Erythroblast (primary cell): ENCODE measurements at places on chromosomes 7 and 10.
A peak's percentile ranks its signal among the peaks of the same experiment; 100 is the strongest.

GRCh38 chr10:80502621-80503583 is 34.8 kb upstream of the SH2D4B start:
- no peak for DNase-seq

DNA sequence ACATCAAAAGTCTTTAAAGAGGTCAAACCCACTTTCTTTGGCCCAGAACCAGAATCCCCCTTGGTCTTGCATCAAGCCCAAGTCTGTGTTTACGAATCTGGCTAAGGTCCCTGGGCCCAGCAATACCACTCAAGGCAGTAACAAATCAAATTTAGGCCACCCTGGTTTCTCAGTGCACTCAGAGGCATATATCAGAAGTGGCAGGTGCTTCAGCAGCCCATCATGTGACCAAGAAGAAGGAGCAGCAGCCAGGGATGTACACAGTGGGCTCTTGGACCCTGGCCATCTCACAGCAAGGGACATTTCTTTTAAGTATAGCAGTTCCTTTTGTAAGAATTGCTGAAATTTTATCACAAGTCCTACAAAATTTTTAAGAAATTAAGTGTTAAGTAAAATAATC is 7.3 kb upstream of the SLC25A13 start:
- no peak for DNase-seq

DNA sequence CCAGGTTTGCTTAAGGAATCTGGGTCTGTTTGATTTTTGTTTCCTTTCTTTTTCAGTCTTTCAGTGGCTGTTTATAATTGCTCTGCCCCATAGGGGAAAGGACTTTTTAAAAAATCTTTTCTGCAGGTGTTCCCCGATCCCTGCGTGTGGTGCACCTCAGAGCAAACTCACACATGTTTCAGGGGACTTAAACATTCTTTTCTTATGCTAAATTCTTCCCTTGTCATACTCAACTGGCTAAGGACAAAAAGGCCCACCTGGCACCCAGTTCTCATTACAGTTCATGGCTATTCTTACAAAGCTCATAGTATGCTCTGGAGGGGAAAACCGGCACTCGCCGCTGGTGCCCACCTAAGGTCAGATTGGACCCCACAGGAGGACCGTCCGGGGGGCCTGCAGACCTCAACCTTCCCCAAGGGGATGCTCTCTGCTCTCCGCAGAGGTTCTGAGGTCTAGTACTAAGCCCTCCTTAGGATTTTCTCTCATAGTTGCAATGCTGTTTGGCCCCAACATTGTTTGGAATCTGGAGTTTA is 220.3 kb downstream of the HGF start:
- no peak for DNase-seq

- DNase-seq = peak; percentile 15
Observed at GRCh38 chr7:8161364-8161828, 100.6 kb downstream of the ICA1 start.

- peak; percentile 41 for DNase-seq
Observed at GRCh38 chr10:119101366-119102098, 2.4 kb upstream of the DENND10 start.

DNA sequence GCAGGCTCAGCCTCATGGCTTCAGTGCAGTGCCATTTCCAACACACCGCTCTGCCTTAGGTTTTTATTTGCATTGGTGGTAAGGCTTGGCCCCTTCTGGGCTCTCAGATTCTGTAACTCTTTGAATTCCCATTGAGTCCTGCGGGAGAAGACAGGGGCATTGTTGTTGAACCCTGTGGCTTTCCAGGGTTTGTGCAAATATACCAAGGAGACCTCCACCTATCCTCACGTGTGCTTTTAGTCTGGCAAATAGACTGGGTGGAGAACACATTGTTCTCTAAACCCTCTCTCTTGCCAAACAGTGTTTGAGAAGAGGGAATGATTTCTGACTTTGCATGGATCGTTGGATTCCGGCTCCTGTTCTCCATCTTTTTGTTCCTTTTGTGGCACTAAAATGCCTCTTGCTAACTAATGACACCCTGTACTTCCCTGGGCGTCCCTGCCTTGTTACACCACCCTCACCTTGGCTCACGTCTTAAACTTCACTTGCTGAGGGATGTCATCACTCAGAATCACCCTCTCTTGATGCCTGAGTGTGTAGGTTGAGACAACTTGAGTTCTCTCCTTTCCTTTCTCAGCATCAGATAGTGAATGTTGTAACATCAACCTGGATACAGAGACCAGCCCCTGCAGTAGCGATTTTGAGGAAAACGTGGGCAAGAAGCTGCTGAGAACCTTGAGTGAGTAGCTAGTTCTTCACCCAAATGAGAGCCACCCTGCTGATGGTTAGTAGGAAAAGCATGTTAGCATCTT is 40.5 kb downstream of the GOT1 start:
- no peak for DNase-seq

GRCh38 chr10:53952698-53953630 is 848.1 kb downstream of the PCDH15 start:
- DNase-seq = no peak

GRCh38 chr7:105346593-105347322 is 42.0 kb downstream of the SRPK2 start:
- no peak for DNase-seq

- no peak for DNase-seq
Observed at GRCh38 chr7:150377635-150378034, 1.5 kb upstream of the ZNF775 start.

GRCh38 chr7:150398965-150399320 is 19.8 kb downstream of the ZNF775 start:
- no peak for DNase-seq

DNA sequence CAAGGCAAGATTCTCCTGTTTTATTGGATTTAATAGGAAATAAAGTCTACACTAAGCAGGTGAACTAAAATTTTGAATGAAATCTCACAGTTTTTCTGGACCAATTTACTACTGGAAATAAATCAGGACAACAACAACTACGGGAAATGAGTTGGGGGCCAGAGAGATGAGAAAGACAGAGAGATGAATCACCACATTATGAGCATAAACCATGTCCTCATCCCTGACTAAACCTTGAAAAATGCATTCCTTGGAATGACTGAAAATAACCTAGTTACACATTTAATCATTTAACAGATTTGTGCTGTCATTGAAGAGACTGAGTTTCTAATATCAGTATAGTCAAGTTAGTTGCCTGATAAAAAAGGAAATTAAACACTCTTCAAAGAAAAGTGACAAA is 608.4 kb upstream of the KCND2 start:
- DNase-seq = no peak

DNA sequence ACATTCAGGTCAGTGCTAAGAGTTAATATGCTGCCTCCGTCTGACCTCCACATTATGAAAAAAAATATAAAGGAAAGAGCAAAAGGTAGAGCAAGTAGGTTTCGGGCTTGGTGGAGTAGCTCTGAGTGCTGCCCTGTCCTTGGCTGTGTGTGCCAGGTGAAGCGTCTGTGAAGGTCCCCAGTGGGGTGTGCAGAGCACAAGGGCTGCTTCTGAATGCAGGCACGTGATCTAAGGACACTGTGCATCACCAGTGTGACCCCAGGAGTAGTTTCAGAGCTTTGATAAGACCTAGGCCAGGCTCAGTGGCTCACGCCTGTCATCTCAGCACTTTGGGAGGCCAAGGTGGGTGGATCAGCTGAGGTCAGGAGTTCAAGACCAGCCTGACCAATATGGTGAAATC is 36.0 kb downstream of the KLF6 start:
- DNase-seq = no peak

GRCh38 chr7:2920956-2921652 is 77.0 kb upstream of the GNA12 start:
- no peak for DNase-seq

- DNase-seq = no peak
Observed at GRCh38 chr7:92872701-92873100, 36.3 kb upstream of the CDK6 start.

DNA sequence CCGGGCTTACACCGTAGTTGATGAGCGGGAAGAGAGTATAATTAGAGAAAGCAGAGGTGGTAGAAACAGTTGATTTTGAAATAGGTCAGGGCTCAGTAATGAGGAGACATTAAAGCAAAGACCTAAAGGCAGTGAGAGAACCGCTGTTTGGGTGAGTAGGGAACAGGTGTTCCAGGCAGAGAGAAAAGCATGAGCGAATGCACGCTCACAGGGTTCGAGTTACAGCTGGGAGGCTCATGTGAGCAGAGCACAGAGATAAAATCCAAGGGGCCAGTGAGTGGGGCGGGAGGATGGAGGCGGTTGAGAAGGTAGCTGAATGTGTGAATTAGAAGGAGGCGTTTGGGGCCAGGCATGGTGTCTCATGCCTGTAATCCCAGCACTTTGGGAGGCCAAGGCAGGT is 39.9 kb downstream of the APBB1IP start:
- no peak for DNase-seq

GRCh38 chr7:77989981-77990566 is 191.5 kb downstream of the PHTF2 start:
- DNase-seq = peak; percentile 38

GRCh38 chr7:111324228-111324627 is 233.3 kb downstream of the LRRN3 start:
- DNase-seq = no peak

GRCh38 chr7:16851829-16852228 is 30.0 kb downstream of the AGR3 start:
- no peak for DNase-seq

- DNase-seq = no peak
Observed at GRCh38 chr7:157877298-157878090, 540.7 kb downstream of the DNAJB6 start.

- no peak for DNase-seq
Observed at GRCh38 chr7:45088146-45088701, 545 bp downstream of the NACAD start.

- DNase-seq = no peak
Observed at GRCh38 chr10:69890065-69890847, 88.5 kb downstream of the COL13A1 start.
